Cortex of kidney (tissue), 1 donor: ENCODE measurements at places on chromosomes 1 and 21.

DNA sequence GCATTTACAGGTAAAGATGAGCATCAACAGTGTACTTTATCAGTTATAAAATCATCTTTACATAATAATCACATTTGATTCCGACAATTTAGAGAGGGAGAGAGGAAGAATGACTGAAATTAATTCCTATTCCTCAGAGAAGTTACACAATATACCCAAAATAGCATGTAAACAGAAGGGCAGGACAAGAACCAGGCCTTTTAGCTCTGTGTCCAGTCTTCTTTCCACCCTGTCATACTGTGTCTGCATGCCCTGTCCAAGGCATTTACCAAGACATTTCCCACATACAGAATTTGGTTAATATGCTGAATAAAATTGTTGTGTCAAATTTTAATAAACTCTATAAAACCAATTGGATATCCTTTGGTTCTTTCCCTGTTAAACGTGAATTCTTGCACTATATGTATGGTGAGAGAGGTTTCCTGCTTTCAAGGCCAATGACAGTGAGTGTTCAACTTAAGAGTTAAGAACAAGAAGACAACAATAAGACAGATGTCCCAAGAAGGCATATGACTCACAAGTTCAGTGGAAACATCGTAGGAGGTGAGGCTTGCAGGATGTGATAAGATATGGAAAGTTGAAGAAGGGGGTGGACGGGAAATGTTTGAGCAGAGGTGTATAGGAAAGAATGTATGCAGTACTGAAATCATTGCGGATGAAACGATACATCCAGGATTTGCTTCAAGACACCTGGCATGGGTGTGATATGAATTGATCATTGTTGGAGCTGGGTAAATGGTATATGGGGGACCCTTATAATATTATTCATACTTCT, 20.8 kb downstream of the LRRC8B start:
- DNase-seq: no peak

DNA sequence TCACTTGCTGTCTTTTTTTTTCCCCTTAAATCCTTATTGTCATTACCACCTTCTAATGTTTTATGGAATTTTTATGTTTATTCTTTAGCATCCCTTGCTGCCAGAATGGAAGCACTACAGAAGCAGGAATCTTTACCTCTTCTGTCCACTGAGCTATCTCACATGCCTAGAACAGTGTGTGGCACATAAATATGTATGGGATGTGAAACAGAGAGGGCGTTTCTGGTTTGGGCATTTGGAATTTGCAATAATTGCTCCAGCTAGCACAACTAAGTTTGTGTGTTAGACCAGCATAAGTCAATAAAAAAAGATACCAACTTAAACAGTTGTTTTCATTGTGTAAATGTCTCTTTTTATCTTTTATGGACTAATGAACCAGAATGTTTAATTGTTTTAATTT, 330.8 kb downstream of the DISC1 start:
- no peak for DNase-seq

GRCh38 chr1:52683367-52683940, 14.7 kb downstream of the COA7 start:
- no peak for DNase-seq

DNA sequence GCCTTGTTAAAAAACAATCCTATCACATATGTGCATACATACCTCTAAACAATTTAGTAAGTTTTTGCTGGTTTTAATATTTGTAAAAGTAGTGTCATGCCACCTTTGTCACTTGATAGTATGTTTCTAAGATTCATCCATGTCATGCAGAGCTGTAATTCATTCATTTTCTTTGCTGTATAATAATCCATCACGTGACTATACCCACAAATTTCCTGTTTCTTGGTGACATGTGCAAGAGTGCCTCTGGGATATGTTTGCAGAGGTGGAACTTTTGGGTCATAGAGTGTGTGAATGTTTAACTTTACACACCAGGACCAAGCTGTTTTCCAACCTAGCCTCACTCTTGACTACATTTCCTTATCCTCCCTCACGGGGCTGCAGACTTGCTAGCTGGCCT, 62.9 kb downstream of the ZSCAN20 start:
- DNase-seq: no peak

- no peak for DNase-seq
Observed at GRCh38 chr1:5574641-5575040, 417.6 kb downstream of the NPHP4 start.

GRCh38 chr1:236320214-236320613, 38.5 kb upstream of the ERO1B start:
- DNase-seq: no peak

GRCh38 chr1:164561472-164561871, 2.5 kb downstream of the PBX1 start:
- DNase-seq: no peak

DNA sequence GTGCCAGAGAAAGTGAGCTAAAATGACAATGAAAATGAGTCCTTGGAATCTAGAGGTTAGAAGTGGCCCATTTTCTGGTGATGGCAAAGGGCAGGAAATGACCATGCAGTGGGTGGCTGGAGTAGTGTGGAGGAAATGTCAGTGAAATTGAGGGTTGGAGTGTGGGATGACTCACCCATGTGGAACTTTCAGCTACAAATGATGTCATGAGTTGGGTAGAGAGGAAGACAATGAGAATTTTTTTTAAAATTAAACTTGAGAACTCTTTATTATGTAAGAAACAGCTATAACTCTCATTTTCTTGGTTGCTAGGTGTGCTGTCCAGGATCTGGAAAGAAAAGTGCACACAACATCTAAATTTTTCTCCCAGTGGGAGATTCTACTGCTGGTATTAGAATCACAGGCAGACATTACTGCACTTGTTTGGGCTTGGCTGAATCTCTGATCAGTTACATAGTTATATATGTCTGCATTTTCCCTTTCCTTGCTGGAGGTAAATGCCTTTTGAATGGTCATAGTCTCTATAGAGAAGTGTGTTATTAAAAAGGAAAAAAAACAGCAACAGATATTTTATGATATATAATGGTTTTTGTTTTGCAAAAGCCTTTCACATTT, 56.8 kb upstream of the GNG12 start:
- DNase-seq: no peak
